Spleen (tissue), 13 donors: ENCODE measurements at places on chromosomes 7 and 10. TPM values are rescaled to one million over a fixed set of nuclear protein-coding genes. Genes with fewer than 3 reads are reported as not detected.

The CUTC gene
- 37.0 TPM for polyA plus RNA-seq

The NPY4R2 gene
- polyA plus RNA-seq, result not detected

The LIPN gene
- 0.16 TPM for polyA plus RNA-seq

The RADIL gene
- polyA plus RNA-seq, result 0.63 TPM

The TRIM73 gene
- 3.8 TPM for polyA plus RNA-seq

The NPFFR1 gene
- 0.06 TPM for polyA plus RNA-seq

The CYP2C19 gene
- not detected for polyA plus RNA-seq

The C7orf33 gene
- polyA plus RNA-seq, result not detected

The PLAC9 gene
- polyA plus RNA-seq, result 6.7 TPM

The EN2 gene
- polyA plus RNA-seq, result 0.04 TPM

The VWA2 gene
- polyA plus RNA-seq, result 0.02 TPM

The GJD4 gene
- 0.03 TPM for polyA plus RNA-seq

The NEUROG3 gene
- polyA plus RNA-seq, result not detected

The PARP12 gene
- 59.2 TPM for polyA plus RNA-seq

The WDR91 gene
- polyA plus RNA-seq, result 12.2 TPM

The DNAH11 gene
- polyA plus RNA-seq, result 0.32 TPM

The OR2A42 gene
- 0.15 TPM for polyA plus RNA-seq

The FAM25C gene
- not detected for polyA plus RNA-seq

The LRMDA gene
- polyA plus RNA-seq, result 11.6 TPM

The OR6V1 gene
- not detected for polyA plus RNA-seq

The TDRD1 gene
- 0.03 TPM for polyA plus RNA-seq

The ZKSCAN1 gene
- polyA plus RNA-seq, result 10.6 TPM

The TAS2R16 gene
- polyA plus RNA-seq, result not detected

The SPDYE1 gene
- polyA plus RNA-seq, result not detected

The MOGAT3 gene
- polyA plus RNA-seq, result not detected

The SPDYE11 gene
- not detected for polyA plus RNA-seq

The KBTBD2 gene
- polyA plus RNA-seq, result 15.6 TPM

The KCNMA1 gene
- 10.0 TPM for polyA plus RNA-seq

The HYAL4 gene
- not detected for polyA plus RNA-seq

The HOXA4 gene
- polyA plus RNA-seq, result 5.9 TPM

The ACTL6B gene
- polyA plus RNA-seq, result not detected
